ENCODE measurements at places on chromosomes 6 and 20.

DNA sequence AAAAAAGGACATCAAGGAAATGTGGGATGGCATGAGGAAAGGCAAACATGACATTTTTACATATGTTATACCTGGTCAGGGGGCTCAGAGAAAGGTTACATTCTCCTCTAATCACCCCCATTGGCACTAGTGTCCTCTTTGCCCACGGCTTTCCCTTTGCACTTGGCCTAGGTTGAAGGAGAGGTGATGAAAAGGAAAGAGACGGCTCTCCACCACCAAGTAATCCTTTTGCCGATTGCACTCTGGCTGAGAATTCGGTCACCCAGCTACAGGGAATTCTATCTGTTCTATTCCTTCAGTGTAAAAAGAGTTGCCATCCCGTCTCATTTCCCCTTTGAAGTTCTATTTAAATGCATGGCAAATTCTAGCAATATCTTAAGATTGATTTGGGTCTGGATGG lies 10.4 kb downstream of the VGLL2 start:
- DNase-seq = no peak

DNA sequence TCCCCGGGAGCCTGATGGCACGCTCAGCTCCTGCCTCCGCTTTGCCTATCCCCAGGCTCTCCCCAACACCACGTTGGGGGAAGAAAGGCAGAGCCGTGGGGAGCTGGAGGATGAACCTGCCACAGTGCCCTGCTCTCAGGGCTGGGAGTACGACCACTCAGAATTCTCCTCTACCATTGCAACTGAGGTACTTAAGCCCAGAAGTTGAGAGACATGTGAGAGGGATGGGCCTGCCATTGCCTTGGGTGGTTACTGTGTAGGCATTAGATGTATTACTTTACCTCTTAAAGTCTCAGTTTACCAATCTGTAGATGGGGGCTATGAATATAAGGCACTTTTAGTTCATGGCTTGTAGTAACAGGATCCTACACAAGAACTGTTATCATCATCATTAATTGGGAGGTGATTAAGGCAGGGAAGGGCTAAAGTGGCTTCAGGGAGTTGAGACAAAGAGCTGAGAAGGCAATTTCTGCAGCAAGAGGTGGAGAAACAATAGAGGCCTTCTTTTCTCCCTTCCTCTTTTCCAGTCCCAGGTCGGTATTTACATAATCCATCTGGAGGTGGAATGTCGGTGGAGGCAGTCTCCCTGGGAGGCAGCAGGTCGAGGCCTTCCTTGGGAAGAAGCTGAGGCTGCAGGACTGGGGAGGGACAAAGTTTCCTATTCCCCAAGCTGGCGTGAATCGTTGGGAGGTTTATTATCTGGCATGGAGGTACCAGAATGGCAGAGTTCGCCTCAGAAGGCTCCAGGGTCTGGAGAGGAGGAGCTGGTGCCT lies 691 bp downstream of the SLC22A7 start:
- no peak for DNase-seq

- peak; percentile 64 for DNase-seq
These were observed 161.4 kb downstream of the LY86 start for GRCh38 chr6:6749702-6750491.

DNA sequence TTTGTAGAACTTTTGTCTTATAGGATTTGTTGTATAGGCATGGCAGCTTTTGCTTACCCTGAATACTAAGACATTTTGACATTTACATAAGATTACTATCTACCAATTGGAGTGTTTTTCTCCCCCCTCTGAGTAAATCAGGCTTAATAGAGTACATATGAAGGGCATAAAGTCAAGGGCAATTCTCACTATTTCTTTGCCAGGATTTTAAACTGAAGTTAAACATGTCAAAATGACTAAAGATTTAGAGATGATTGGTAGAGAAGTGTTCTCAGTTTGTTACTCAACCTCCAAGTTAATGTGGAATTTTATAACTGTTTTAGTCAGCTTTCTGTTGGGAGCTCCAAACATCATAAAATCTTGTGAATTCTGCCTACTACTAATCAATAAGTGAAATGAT lies 157.8 kb downstream of the CDKAL1 start:
- no peak for DNase-seq

- peak; percentile 48 for DNase-seq
These were observed 524.0 kb downstream of the UTRN start for GRCh38 chr6:144809120-144809519.

DNA sequence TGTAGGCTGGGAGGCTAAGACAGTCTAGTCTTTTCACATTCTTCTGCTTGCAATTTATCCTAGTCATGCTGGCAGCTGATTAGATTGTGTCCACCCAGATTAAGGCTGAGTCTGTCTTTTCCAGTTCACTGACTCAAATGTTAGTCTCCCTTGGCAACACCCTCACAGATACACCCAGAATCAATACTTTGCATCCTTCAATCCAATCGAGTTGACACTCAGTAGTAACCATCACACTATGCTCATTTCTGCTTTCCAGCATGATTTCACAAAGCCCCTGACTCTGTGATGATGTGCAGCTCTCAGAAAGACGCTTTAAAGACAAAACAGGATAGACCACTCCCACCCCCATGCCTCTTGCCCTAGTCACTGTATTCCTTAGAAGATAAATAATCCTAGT lies 693.0 kb downstream of the HTR1B start:
- no peak for DNase-seq

- no peak for DNase-seq
These were observed 71.1 kb downstream of the CEP162 start for GRCh38 chr6:84156306-84156705.

DNA sequence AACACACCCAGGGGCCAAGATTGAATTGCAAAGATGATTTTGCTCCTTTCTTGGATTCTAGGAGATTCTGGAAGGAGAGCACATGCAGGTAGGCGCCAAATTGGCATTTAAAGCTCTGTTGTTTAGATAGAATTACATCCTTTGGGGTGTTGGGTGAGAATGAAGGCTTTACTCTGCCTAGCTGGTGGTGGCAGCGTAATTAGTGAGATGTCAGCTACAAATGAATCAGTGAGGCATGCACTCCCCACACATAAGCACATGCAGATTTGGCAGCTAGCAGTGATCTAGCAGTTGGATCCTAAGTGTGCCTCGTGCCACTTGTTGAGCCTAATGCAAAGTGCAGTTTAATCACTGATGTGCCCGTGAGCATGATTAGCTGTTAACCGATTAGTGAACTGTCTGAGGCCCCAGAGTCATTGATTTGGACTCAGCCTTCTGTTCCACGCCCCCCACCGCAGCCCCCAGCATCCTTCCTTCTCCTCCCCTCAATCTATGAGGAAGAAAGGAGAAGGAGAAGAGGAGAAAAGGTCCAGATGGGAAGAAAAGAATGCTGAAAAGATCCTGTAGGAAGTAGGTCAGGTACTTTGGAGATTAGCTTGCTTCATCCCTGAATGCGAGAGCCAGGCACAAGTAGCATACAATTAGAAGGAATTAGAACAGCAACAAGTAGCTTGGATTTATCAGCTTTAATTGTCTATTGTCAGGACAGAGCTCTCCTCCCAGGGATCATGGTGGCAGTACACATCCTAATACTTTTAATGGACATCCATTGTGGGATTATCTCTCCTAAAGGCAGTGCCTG lies 6.0 kb upstream of the PRDM1 start:
- DNase-seq = no peak
